Right lobe of liver (tissue), 6 donors: ENCODE measurements at places on chromosomes 2 and 18. TPM values are rescaled to one million over a fixed set of nuclear protein-coding genes. Genes with fewer than 3 reads are reported as not detected.

Gene CCDC141
- total RNA-seq, result 0.20 TPM

Gene IL36B
- not detected for total RNA-seq

Gene ABCB11
- total RNA-seq, result 21.3 TPM

Gene MAP2
- total RNA-seq, result 2.2 TPM

Gene ORC2
- 10.6 TPM for total RNA-seq

Gene CCDC102B
- 0.86 TPM for total RNA-seq

Gene WDR35
- 1.7 TPM for total RNA-seq

Gene TMEFF2
- total RNA-seq, result not detected

Gene DPP4
- 32.1 TPM for total RNA-seq

Gene ACADL
- 29.7 TPM for total RNA-seq

Gene CFAP53
- total RNA-seq, result not detected

Gene NRP2
- total RNA-seq, result 5.5 TPM

Gene CROCC2
- not detected for total RNA-seq

GRCh38 chr2:131006561-131006960 is 86.7 kb downstream of the FAM168B start:
- H3K4me3 ChIP-seq, result no peak overlapping the region
- DNase-seq, result no peak
- H3K36me3 ChIP-seq, result no peaks in the 10 kb centered on the region
- no peaks in the 10 kb centered on the region for H3K27me3 ChIP-seq
- H3K27ac ChIP-seq, result no peak overlapping the region

GRCh38 chr18:32961538-32961937 is 188.7 kb upstream of the KLHL14 start:
- DNase-seq, result no peak
- H3K4me3 ChIP-seq, result no peak overlapping the region
- no peaks in the 10 kb centered on the region for H3K4me1 ChIP-seq
- no peak overlapping the region for H3K27ac ChIP-seq
- H3K36me3 ChIP-seq, result no peaks in the 10 kb centered on the region

GRCh38 chr2:111176388-111176787 is 55.7 kb downstream of the BCL2L11 start:
- no peak overlapping the region for H3K4me3 ChIP-seq
- no peaks in the 10 kb centered on the region for H3K27me3 ChIP-seq
- H3K36me3 ChIP-seq, result no peaks in the 10 kb centered on the region
- no peak overlapping the region for H3K27ac ChIP-seq

- H3K36me3 ChIP-seq, result no peaks in the 10 kb centered on the region
- no peak overlapping the region for H3K4me3 ChIP-seq
- H3K27ac ChIP-seq, result no peak overlapping the region
- no peaks in the 10 kb centered on the region for H3K27me3 ChIP-seq
These were observed 182.4 kb upstream of the MC4R start for GRCh38 chr18:60554967-60555366.

- no peak for DNase-seq
- H3K4me1 ChIP-seq, result no peaks in the 10 kb centered on the region
- no peaks in the 10 kb centered on the region for H3K36me3 ChIP-seq
- no peak overlapping the region for H3K4me3 ChIP-seq
- no peak overlapping the region for H3K27ac ChIP-seq
These were observed 15.9 kb downstream of the RNF152 start for GRCh38 chr18:61876899-61877298.

GRCh38 chr2:139492131-139492680 is 712.0 kb upstream of the NXPH2 start:
- no peak overlapping the region for H3K4me3 ChIP-seq
- H3K27me3 ChIP-seq, result no peaks in the 10 kb centered on the region
- no peaks in the 10 kb centered on the region for H3K4me1 ChIP-seq
- H3K36me3 ChIP-seq, result no peaks in the 10 kb centered on the region
- no peak for DNase-seq
- no peak overlapping the region for H3K27ac ChIP-seq

GRCh38 chr2:154603682-154604081 is 94.8 kb upstream of the KCNJ3 start:
- H3K27me3 ChIP-seq, result no peaks in the 10 kb centered on the region
- no peaks in the 10 kb centered on the region for H3K36me3 ChIP-seq
- H3K4me3 ChIP-seq, result no peak overlapping the region
- DNase-seq, result no peak

DNA sequence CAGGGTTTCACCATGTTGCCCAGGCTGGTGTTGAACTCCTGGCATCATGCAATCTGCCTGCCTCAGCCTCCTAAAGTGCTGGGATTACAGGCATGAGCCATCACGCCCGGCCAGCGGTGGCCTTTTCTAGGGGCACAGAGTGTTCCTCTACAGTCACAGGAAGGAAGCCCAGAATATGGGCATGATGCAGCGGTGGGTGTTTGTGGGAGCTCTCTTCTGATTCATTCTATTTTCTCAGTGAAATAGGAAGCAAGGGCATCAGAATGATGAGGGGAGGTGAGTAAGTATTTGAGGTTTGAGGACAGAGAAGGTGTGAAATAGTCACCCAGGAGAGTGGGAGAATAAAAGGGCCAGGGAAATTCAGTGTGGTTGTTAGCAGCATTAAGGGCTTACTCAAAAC is 70.3 kb upstream of the PSME4 start:
- no peaks in the 10 kb centered on the region for H3K36me3 ChIP-seq
- no peak overlapping the region for H3K27ac ChIP-seq
- DNase-seq, result no peak
- H3K4me1 ChIP-seq, result no peaks in the 10 kb centered on the region
- H3K27me3 ChIP-seq, result no peaks in the 10 kb centered on the region

- no peaks in the 10 kb centered on the region for H3K27me3 ChIP-seq
- DNase-seq, result no peak
- H3K4me3 ChIP-seq, result no peak overlapping the region
- no peaks in the 10 kb centered on the region for H3K4me1 ChIP-seq
These were observed 1039.1 kb upstream of the NXPH2 start for GRCh38 chr2:139819273-139819796.

GRCh38 chr2:142973160-142973821 is 95.8 kb downstream of the KYNU start:
- DNase-seq, result no peak
- H3K4me1 ChIP-seq, result no peaks in the 10 kb centered on the region
- H3K27me3 ChIP-seq, result no peaks in the 10 kb centered on the region
- no peaks in the 10 kb centered on the region for H3K36me3 ChIP-seq

DNA sequence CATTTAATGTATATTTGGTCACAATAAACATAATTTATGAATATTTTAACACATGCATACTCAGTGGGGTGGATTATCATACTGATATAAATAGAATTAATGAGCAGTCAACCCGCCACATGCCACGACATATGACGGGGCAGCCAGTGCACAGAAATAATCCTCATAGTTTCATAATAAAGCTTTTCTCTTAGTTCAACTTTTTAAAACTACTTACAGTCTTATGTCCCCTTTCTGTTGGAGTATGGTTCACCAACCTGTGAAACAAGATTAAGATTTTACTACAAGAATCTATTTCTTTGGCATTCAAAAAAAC is 75.6 kb upstream of the ETAA1 start:
- no peak overlapping the region for H3K4me3 ChIP-seq
- H3K27ac ChIP-seq, result no peak overlapping the region
- no peak for DNase-seq
- H3K36me3 ChIP-seq, result no peaks in the 10 kb centered on the region
- H3K27me3 ChIP-seq, result no peaks in the 10 kb centered on the region

- no peak overlapping the region for H3K4me3 ChIP-seq
- no peak for DNase-seq
- H3K4me1 ChIP-seq, result no peaks in the 10 kb centered on the region
These were observed 103.4 kb downstream of the ETAA1 start for GRCh38 chr2:67500541-67500940.

GRCh38 chr18:26159353-26159752 is 25.7 kb downstream of the PSMA8 start:
- DNase-seq, result no peak
- H3K36me3 ChIP-seq, result no peaks in the 10 kb centered on the region
- H3K27me3 ChIP-seq, result no peaks in the 10 kb centered on the region
- no peak overlapping the region for H3K4me3 ChIP-seq

GRCh38 chr2:191499874-191500565 is 177.9 kb upstream of the NABP1 start:
- H3K4me1 ChIP-seq, result no peaks in the 10 kb centered on the region
- H3K36me3 ChIP-seq, result no peaks in the 10 kb centered on the region
- no peak for DNase-seq
- no peaks in the 10 kb centered on the region for H3K27me3 ChIP-seq
- H3K27ac ChIP-seq, result no peak overlapping the region

- H3K27ac ChIP-seq, result no peak overlapping the region
- H3K4me1 ChIP-seq, result no peaks in the 10 kb centered on the region
- no peak overlapping the region for H3K4me3 ChIP-seq
These were observed 427.3 kb downstream of the GALR1 start for GRCh38 chr18:77676910-77677309.

- H3K4me1 ChIP-seq, result no peaks in the 10 kb centered on the region
- H3K4me3 ChIP-seq, result no peak overlapping the region
- H3K27me3 ChIP-seq, result no peaks in the 10 kb centered on the region
- H3K36me3 ChIP-seq, result no peaks in the 10 kb centered on the region
These were observed 347.3 kb downstream of the ARHGAP15 start for GRCh38 chr2:143476336-143477087.

GRCh38 chr2:193549661-193550060 is 1354.9 kb upstream of the TMEFF2 start:
- no peaks in the 10 kb centered on the region for H3K36me3 ChIP-seq
- no peaks in the 10 kb centered on the region for H3K4me1 ChIP-seq
- H3K27ac ChIP-seq, result no peak overlapping the region
- no peak overlapping the region for H3K4me3 ChIP-seq
- DNase-seq, result no peak

- H3K36me3 ChIP-seq, result no peaks in the 10 kb centered on the region
- H3K27ac ChIP-seq, result no peak overlapping the region
- no peaks in the 10 kb centered on the region for H3K4me1 ChIP-seq
- no peak overlapping the region for H3K4me3 ChIP-seq
These were observed 10.0 kb upstream of the ADAM17 start for GRCh38 chr2:9565436-9566153.
